ENCODE measurements at places on chromosomes 2 and 18.

DNA sequence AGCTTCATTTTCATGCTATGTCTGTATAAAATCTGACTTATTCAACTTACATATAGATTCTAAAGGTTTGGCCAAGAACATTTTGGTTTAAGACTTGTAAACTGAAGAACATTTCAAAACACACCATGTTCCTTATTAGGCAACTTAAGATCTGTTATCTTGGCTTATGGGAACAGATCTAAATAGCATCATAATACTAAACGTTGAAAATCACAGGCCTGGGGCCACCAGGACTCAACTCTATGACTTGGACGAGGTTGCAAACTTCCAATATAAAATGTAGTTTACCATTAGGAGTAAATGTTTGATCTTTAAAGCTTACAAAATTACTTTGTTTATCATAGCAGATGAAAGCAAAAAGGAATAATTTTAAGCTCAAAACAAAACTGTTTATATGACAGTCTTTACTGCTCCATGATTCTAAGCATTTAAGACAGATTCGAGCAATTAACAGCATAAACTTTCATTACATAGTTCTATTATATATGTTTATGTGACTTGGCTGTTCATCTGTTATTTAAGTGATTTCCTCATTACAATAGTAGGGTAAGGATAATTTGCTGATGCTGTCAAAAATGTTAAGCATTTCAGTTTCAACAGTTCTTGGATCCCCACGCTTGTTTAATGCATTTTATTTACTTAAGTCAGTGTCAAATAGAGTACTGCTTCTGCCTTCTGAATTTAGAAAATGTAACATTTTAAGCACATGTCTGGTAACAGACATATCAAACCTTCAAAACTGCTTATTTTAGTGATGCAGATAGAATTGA, 8.3 kb downstream of the TCF4 start:
- DNase-seq: no peak

GRCh38 chr2:126244937-126245336, 411.0 kb upstream of the GYPC start:
- no peak for DNase-seq

DNA sequence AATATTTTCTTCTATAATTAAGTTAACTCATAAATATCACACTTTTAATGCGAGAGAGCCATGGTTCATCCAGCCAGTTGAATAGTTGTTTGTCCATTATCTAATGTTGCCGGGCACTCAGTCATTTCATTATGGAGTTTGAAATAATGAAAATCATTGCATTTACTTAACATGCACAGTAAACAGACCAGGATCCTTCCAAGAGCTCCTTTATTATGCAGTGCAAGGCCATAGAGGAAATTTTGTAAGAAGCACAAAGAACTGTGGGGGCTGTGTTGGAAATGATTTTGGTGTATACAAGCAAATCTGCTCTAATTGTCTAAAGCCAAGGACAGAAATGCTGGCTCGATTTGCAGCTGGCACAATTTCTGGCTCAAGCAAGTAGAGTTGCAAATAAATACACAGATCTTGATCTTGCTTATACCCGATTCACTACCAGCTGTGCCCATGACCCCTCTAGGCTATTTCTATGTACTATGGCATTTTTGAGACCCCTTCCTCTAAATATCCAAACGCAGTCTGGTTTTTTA, 400.3 kb upstream of the HNRNPA3 start:
- no peak for DNase-seq

DNA sequence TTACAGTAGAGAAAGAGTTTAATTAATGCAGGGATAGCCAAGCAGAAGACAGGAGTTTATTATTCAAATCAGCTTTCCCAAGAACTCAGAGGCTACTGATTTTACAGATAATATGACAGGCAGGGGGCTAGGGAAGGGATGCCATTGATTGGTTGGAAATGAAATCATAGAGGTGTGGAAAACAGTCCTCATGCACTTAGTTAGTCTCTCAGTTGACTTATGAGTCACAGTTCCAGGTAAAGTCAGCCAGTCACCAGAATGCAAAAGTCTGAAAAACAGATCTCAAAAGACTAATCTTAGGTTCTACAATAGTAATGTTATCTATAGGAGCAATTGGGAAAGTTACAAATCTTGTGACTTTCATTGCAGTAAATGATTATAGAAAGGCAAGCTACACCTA, 676.4 kb upstream of the CHAC2 start:
- no peak for DNase-seq

GRCh38 chr18:75269124-75269680, 58.6 kb downstream of the TSHZ1 start:
- DNase-seq: no peak

DNA sequence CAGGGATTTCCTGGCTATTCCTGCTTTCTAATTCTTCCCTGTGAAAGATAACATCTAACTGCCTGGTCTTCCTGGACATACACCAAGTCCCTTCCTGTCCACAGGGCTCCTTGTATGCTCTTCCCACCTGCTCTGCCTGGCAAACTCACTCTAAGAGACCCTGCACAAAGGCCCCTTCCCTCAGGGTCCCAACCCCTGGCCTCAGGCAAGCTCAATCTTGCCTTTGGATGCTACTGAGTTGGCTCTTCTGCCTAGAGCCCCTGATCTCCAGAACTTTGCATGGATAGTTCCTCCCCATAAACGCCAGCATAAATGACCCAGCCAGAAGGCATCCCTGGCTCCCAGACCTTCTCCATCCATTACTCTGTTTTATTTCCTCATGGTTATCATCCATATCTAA, 98.3 kb upstream of the OTOS start:
- no peak for DNase-seq

DNA sequence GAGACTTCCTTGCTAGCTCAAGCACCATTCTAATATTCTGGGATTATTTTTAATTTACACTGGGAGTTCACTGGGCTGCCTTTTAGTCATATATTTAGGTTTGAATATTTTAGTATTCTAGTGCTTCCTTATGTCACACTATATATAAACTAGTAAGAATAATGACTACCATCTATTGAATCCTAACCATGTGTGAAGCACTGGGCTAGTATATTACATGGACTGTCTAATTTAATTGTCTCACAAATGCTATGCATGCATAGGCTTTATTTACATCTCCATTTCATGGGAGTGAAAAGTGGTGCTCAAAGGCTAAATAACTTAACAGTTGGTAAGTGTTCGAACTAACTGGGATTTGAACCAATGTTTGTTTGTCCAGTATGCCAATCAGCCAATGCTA, 272.4 kb downstream of the RND3 start:
- DNase-seq: no peak

GRCh38 chr2:70248181-70248847, at the start of gene TIA1:
TIA1 (minus strand) TSS chr2:70248628; CDS start chr2:70248430, 198 bp downstream.
- peak; percentile 95 for DNase-seq

DNA sequence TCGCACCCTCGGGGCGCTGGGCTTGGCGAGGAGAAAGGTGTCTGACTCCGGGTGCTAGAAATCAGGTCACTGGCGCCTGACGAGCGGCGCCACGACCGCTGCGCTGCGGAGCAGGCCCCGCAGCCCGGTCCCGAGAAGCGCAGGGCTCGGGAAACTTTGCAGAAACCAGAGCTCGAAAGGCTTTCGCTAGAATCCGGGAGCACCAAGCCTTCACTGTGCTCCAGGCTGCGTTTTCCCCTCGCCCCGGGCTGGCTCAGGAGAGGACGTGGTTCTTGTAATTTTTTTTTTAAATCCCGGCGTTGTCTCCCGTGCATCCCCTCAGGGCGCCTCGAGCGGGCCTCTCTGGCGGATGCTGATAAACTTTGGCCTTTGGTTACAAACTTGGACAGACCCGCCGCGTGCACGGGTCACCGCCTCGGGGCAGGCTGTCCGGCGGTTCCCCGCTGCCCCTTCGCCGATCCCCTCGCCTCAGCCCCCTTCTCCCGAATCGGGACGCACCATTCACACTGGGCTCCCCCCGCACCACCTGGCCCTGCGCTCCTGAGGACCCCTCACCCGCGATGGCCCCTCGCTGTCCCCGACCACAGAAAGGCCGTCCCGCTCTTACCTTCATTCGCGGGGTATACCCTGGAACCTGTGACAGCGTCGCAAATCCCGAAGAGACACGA, 419 bp downstream of the EPHA4 start:
- DNase-seq: peak; percentile 11

DNA sequence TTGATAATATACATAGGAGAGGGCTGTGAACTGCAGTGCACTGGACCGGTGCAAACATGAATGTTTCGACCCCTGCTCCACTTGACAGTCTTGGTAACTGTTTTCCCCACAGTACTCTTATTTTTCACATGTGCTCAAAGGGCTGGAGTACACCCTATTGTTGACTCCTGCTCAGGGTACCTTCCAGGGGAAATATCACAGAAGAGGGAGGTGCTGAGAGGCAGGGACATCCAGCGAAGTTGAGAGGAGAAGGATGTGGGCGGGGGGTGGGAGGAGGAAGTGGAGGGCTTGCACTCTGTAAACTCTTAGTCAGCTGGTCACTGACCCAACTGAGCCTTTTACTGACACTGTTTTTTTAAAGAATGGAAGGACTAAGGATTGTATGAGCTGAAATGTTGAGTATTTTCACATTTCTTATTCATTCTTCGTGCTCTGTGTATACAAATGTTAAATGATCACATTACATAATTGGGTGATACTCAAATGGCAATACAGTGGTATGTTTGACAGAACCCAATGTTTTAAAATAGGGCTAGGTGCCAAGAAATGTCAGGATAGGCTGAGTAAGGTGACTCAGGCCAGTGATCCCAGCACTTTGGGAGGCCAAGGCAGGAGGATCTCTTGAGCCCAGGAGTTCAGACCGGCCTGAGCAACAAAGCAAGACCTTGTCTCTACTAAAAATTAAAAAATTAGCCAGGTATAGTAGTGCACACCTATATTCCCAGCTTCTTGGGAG, 10.0 kb downstream of the INPP4A start:
- no peak for DNase-seq

GRCh38 chr2:113164930-113165585, 8.7 kb upstream of the PSD4 start:
- DNase-seq: no peak

GRCh38 chr2:16625201-16625729, 40.4 kb downstream of the CYRIA start:
- no peak for DNase-seq

- DNase-seq: no peak
Observed at GRCh38 chr2:233217892-233218377, 33.5 kb upstream of the ATG16L1 start.

DNA sequence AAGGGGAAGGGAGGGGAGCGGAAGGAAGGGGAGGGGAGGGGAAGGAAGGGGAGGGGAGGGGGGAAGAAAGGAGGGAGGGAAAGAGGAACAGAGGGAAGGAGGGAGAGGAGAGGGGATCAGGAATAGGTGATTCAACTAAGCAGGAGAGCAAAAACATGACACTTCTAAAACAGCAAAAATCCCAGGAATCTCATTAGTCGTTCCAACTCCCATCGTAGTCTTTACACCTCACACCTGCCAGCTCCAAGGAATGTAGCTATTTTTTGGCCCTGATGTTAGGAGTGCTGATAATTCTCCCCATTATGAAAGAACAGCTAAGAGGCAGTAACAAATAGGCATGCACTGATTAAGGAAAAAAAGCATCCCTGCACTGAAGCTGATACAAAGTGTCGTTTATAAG, 709.9 kb upstream of the PKDCC start:
- DNase-seq: no peak

DNA sequence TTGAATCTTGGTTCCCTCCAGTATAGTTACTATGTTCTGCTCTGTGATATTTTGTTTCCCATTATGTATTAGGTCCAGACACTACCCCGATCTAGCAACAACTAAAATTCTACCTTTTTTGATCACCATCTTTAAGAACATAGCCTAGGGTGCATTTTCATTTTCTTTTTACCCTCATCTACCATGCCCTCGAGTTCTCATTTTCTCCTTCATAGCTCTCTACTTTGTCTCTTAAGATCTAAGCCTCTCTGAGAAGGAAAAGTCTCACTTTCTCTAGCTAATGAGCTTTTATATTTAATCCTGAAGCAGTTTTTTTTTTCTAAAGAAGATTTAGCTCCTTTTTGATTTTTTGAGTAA, 1089.4 kb upstream of the SLC39A10 start:
- DNase-seq: no peak

DNA sequence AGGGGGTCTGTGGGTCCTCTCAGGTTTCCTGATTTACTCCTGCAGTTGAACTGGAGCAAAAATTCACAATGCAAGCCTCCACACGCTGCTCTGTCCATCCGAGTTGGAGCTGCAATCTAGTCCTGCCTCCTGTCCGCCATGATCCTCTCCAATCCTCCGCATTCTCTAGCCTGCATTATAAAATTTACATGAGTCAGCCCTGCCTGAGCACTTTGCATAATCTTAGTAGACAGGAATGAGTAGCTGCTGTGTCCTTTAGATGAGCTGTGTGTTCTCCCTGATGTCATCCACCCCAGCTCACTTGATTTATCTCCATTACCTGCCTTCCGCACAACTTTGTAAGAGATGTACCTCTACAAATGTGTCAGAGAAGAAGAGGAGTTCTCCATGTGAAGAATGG, 355.6 kb downstream of the STK39 start:
- no peak for DNase-seq

DNA sequence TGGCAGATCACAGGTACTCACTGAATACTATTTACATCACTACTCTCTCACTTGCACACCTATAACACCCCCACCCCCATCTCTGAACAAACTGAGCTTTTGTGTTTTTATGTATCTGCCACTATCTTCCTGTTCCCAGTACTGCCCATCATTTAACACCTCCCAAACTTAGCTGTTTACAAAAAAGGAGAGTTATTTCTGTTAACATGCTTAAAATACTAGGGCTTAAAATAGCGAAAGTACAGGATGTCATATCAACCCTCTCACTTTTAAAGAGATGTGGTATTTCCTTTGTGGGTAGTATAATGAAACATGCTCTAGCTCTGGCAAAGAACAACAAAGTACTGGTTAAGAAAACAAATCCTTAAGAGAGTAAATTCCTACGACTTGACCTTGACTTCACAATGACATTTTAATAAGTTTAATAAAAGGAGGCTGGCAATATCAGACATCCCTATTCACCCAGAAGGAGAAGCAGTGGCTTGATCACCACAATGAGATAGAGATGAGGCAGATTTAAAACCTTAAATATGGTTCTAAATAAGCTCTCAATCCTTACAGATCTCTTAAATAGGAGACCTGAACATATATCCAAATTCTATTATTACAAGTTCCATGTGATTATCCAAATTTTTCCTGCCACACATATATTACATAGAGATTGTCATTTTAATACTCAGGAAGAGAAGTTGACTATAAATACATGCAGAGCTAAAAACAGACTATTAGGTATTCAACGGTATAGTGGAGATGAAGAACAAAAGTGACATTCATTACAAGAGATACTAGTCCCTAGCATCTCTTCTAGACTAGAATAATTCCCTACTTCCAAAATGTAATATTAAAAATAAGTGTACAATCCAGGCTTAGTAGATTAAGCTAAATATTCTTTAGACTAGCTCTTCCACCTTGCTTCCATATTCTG, 36.9 kb downstream of the TRAK2 start:
- no peak for DNase-seq

GRCh38 chr18:39299152-39299551, 1733.6 kb upstream of the CELF4 start:
- no peak for DNase-seq

- DNase-seq: no peak
Observed at GRCh38 chr2:67898595-67898994, 164.2 kb downstream of the C1D start.

DNA sequence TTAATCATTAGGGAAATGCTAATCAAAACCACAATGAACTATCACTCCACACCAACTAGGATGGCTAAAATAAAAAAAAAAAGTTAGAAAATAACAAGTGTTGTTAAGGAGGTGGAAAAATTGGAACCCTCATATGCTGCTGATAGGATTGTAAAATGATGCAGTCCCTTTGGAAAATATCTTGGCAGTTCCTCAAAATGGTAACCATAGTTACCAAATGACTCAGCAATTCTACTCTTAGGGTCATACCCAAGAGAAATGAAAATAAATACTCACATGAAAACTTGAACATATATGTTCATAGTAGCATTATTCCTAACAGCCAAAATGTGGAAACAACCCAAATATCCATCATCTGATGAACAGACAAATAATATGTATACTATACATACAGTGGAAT, 15.7 kb upstream of the ACVR2A start:
- no peak for DNase-seq
